ENCODE measurements at places on chromosomes 12 and 14.

- DNase-seq, result no peak
Observed at GRCh38 chr14:31843361-31844091, 233.6 kb upstream of the ARHGAP5 start.

GRCh38 chr12:57063991-57064685 is 14.2 kb upstream of the MYO1A start:
- no peak for DNase-seq

DNA sequence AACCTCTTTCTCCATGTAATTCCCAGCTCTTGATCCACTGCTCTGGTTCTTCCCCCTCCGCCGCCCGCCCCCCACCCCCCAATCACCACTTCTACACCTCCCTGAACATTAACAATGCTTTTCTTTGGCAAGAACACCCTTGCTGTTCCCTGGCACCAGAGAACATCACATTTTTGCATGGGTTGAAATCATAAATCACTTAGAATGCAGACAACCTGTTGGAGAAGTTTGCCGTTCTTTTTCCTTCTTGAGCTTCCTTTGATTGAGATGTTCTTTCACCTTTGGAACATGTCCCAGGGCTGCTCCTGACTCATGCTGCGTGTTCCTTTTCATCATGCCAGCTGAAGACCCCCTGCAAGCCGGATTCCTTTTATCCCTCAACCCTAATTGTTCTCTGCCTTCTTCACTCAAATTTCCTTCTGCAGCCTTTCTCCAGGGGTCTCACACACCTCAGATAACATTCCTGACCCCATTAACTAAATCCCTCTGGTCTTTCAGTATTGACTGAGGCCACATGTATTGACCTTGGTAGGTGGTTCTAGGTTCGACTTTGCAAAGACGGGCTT is 294.1 kb upstream of the TMPO start:
- DNase-seq, result no peak

DNA sequence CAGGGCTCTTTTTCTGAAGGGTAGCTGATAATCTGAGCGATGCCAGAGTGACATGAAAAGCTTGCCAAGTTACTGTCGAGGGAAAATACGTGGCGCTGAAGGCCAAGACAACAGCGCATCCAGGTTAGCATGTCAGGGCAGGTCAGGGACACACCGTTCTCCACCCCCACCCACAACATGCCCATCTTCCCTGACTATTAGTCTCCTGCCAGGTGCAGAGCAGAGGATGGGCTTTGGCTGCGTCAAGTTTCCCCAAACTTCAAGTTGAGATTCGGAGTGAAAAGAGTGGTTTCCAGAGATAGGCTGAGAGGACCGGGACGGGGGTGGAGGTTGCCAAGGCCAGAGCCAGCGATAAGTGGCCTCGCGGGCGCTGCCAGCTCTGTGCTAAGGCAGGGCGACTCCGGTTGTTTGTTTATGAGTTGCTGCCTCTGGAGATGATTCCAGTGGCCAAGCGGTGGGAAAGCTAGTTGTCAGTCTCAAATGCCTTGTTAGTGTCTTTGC is 1.7 kb downstream of the TRHDE start:
- DNase-seq, result peak; percentile 48

- no peak for DNase-seq
Observed at GRCh38 chr14:39740454-39740853, 308.2 kb upstream of the FBXO33 start.

DNA sequence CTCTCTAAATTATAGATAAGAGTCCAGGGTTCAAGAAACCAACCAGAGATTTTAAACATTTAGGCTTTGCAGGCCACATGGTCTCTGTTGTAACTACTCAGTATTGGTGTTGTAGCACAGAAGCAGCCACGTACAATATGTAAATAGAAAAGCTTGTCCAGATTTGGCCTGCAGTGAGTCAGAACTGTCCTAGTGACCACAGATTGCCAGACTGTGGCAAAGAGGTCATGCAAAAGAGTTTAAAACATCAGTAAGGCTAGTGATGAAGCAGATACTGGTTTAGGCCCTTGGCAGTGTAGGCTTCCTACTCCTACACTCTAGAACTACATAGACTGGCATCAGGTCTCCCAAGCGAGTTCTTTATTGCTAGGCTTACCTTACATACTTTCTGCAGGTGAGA is 117.6 kb upstream of the GARIN6 start:
- DNase-seq, result no peak

GRCh38 chr12:107404981-107405380 is 280.6 kb upstream of the PWP1 start:
- DNase-seq, result peak; percentile 16

DNA sequence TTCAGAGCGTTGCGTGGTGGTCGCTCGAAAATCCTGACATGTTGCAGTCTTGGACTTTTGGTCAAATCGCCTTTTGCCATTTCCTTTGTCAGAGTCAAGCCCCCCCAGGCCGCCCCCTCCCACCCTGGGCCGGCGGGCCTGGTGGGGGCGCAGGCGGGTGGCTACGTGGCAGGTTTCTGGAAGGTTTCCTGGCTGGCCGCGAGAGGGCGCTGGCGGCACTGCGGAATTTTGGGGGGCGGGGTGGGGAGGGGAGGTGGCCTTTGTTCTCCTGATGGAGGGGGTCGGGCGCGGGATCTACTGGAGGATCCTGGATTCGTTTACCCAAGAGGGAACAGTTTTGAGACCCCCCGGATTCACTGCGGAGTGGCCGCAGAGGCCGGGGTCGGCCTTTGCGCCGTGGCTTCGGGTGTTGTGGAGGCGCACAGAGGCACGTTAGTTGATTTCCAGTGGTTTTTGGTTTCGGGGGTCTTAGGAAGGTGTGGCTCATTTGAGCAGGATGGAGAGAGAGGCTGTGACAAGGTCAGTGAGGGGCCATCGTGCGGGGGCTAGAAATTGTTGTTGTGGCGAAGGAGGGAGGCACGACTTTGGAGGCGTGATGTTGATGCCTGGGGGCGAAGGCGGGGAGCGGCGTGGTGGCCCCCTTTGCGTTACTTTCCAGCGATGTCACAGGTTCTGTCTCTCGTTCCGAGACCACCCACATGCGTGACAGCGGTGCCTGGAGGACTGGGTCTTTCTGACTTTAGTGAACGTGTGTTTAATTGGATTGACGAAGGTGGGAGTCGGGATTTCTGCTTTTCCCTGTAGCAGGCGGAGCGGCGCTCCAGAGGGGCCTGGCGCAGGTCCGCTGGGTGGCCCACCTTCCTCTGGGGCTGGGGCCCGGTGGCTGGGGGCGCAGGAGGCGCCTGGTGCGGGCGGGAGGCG is 1.4 kb downstream of the MEG3 start:
- no peak for DNase-seq

- no peak for DNase-seq
Observed at GRCh38 chr14:63273717-63274655, 44.7 kb downstream of the GPHB5 start.

DNA sequence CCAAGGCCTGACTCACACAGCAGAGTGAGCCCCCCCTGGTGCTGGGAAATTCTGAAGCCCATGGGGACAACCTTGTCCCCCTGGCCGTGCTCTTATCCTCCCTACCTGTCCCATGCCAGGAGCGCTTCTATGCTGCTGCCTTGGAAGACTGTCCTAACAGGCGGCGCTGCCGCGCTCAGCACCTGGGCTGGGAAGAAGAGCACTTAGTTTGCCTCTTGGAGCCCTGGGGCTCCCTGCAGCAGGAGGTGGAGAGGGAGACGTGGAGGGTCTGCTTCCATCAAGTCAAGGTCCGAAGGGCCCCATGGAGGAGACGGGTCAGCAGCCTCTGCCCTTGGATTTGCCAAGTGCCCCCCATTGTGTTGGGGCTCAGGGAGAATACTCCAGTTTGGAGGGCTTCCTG is 300.5 kb downstream of the CACNA1C start:
- no peak for DNase-seq

- DNase-seq, result no peak
Observed at GRCh38 chr12:12722435-12723148, 5.4 kb downstream of the CDKN1B start.

DNA sequence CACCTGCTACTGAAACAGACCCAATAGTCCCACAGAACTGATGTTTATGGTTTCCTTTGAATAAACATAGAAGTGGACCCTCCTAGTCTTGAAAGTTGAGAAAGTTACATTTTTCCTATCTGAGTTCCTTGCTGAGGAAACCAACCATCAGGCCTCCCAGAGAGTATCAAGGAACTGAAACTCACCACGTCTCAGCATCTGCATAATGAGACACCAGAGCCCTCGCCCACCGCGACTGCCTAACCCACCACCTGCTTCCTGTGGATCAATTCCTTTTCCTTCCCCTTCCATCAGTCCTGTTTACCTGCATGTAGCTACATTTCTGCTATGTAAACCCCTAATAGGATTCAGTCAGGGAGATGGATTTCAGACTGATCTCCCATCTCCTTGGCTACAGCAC is 443.2 kb upstream of the TMEM132C start:
- no peak for DNase-seq

DNA sequence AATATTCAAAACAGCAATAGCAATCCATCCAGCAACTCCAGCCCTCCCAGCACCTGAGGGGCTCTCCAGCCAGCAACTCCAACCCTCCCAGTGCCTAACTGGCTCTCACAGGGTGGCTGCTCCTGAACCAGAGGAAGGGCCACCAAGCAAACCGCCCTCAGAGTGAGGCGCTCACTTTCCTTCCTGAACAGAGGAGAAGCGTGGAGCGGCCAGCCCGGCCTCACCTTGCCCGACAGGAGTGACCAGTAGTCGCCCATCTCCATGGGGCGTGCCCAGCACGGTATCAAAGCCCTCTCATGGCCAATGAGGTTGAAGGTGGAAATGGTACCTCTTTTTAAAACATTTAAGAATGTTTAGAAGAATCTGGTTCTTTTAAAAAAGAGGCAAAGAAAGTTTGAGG is 27.4 kb downstream of the CDC42BPB start:
- no peak for DNase-seq

- DNase-seq, result no peak
Observed at GRCh38 chr14:61418746-61419145, 97.4 kb downstream of the PRKCH start.

Measured in NCI-H1417 (cell line).